ENCODE measurements at places on chromosomes 1 and 21.
A peak's percentile ranks its signal among the peaks of the same experiment; 100 is the strongest.

DNA sequence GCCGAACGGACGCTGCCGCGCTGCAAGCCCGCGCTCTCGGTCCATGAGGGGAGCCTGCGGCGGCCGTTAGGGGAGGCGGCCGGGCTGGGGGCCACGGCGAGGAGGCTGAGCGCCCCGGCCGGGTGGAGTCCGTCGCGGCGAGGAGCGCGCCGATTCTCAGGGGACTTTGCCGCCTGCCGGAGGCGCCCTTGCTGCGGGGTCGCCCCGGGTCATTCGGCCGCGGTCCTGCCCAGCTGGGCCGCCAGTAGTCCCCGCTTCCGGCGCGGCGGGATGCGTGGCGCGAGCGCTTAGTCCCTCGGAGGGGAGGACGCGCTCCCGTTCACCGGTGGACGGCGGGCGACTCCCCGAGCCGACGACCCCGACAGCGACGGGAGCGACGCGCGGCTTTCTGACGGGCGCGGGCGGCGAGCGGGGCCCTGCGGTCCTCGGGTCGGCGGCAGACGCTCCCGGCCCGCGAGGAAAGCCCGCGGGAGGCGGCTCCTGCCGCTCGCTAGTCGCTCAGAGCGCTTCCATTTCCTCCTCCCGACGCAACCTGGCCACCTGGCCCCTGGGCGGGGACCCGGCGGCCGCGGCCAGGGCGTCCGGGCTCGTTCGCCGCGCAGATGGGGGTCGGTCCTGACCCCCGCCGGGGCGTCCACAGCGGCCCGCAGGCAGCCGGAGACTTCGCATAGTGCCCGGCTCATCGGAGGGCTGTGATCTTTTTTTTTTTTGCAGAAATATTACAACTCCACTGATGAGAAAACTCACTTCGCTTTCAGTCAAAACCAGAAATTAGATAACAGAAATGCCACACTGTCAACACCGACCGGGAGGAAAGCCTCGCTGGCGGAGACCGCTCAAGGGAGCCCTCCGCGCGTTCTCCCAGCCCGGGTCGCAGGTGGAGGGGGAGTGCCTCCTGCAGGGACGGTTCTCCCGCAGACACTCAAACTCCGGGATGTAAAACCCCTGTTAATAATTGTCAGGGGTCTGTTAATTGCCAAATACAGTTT lies 641 bp upstream of the ZBTB21 start:
- DNase-seq = peak; percentile 21

GRCh38 chr1:23576338-23577055 lies 17.2 kb upstream of the ID3 start:
- peak; percentile 33 for DNase-seq

- DNase-seq = no peak
Measured at GRCh38 chr1:74324684-74325448, 89.7 kb downstream of the TNNI3K start.

DNA sequence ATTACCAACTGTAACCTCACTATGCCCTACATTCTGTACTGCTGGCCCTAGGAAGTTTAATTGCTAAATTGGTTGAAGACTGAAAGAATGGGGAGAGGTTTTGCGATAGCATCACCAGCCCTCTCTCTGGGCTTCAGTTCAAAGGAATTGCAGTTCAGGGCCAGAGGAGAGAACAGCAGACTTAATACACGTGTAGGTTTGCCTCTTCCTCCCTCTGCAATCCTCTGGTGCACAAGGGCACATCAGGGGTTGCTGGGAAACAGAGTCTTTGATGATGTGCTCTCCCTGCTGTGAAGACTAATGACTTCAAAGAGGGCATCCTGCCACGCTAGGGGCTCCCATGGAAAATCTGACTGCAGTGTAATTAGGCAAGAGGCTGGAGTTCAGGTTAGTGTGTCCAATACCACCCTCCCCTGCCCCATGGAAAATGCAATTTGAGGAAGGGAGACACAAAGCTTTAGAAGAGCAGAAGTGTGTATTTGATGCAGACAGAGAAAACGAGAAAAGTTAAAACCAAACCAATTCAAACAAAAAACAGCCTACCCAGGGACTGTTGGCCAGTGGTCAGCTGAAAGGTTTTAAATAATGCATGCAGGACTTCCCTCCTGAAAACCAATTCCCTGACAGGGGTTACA lies 167.9 kb downstream of the ASTN1 start:
- peak; percentile 16 for DNase-seq

DNA sequence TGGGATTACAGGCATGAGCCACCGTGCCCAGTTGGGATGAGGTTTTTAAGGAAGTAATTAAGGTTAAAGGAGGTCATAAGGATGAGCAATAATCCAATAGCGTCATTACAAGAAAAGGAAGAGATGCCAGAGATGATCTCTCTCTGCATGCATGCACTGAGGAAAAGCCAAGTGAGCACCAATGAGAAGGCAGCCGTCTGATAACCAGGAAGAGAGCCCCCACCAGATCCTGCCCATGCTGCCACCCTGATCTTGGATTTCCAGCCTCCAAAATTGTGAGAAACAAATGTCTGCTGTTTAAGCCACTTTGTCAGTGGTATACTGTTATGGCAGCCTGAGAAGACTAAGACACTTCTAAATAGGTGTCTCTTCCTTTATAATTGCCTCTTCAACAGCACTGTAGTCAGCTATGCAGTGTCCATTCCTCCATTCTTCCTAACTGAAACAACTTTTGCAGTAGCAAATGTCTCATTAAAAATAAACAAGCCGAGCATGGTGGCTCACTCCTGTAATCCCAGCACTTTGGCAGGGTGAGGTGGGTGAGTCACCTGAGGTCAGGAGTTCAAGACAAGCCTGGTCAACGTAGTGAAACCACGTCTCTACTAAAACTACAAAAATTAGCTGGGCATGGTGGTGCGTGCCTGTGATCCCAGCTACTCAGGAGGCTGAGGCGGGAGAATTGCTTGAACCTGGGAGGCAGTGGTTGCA lies 216.2 kb upstream of the RUNX1 start:
- DNase-seq = peak; percentile 72

DNA sequence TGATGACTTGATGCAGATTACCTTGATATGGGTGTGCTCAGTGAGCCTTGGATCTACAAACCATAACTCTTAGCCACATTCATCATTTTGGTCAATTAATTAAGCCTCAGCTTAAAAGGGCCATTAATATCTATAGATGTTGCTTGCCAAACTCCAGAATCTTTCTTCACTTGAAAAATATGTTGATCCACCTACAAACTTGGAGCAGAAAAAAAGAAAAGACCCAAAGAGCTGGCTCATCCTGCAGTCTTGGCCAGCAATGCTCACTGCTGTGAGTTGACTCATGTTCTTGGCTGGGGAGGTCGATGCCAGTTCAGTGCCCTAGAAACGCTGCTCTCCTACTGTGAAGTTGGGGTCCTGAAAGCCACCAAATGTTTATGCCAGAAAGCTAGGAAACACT lies 75.4 kb downstream of the DPT start:
- peak; percentile 60 for DNase-seq

GRCh38 chr1:48966583-48966982 lies 189.9 kb upstream of the BEND5 start:
- peak; percentile 75 for DNase-seq

- DNase-seq = peak; percentile 70
Measured at GRCh38 chr1:89884718-89885596, 64.1 kb downstream of the LRRC8D start.

- peak; percentile 97 for DNase-seq
Measured at GRCh38 chr1:105485207-105485606, 1571.3 kb upstream of the PRMT6 start.

- no peak for DNase-seq
Measured at GRCh38 chr1:171676823-171677222, 24.3 kb upstream of the MYOC start.

GRCh38 chr1:205955499-205955898 lies 12.2 kb upstream of the SLC26A9 start:
- no peak for DNase-seq

- no peak for DNase-seq
Measured at GRCh38 chr1:69497441-69498221, 70.1 kb upstream of the LRRC7 start.

DNA sequence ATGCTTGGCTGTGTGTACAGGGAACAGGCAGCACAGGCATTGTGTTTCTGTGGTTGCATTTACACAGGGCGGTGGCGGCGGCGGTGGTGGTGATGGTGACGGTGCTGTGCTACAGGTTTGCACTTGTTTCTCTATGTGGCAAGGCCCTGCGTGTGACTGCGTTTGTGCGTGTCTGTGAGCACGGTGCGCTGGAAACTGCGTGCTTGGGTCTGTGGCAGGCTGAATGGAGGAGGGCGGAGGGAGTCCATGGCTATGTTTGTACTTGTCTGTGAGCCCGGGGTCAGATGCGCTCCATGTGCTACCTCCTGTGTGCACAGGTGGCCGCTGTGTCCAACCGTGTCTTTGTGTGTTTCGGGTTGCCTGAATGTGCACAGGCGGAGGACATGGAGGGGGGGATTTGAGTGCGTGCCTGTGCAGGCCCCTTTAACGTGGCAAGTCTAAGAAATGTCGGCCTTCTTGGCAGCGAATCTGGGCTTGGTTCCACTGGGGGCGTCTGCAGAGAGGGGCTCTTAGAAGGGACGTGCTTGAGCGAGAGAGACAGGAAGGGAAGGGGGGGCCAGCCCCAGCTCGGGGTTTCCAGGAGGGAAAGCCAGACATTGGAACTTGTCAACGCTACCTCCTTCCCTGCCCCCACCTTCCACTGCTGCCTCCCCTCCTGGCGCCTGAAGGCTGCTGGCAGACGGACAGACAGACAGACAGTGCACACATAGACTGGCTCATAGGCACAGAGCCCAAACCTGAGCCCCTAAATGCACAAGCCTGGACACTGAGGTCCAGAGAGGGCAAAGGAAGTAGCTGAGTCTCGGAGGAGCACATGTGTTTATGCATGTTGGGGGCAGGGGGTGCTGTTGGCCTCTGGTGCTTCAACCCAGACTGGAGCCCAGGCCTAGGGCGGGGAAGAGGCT lies 32.7 kb upstream of the WASF2 start:
- DNase-seq = peak; percentile 57

GRCh38 chr1:54125386-54126070 lies 27.3 kb downstream of the CDCP2 start:
- peak; percentile 35 for DNase-seq

GRCh38 chr1:222919478-222919865 lies 104.6 kb downstream of the DISP1 start:
- peak; percentile 57 for DNase-seq

DNA sequence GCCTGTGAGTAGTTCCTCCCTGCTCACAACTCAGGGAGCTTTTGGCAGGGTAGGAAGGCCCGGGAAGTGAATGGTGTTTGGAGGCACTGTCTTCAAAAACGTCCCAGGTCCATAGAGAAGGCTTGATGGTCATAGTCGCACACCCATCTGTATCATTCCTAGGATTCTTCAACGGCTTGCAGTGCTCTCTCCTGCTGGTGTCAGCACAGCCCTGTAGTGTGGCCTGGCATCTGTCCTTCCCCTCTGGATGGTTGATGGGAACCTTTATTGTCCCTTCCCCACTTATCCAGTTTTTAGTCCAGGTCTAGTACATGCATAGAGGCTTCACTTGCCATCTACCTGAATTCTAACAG lies 142.8 kb upstream of the HOOK1 start:
- no peak for DNase-seq

DNA sequence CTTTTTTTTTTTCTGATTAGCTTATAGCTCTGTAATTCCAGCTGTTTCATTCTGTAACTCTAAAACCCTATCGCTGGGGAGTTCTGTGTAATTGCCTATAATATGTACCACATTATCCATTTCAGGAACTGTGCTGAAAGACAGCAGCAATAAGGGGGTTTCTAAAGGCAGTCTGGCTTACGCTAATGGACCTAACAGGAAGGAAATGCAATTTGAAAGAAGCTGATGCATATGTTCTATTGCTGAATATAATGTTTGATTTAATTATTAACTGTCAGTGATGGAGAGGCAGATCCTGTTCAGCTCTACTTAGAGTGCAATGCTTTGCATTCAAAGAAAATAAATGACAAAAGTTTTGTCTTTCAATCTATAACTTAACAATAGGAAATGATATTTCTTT lies 209.4 kb upstream of the SNX7 start:
- no peak for DNase-seq

DNA sequence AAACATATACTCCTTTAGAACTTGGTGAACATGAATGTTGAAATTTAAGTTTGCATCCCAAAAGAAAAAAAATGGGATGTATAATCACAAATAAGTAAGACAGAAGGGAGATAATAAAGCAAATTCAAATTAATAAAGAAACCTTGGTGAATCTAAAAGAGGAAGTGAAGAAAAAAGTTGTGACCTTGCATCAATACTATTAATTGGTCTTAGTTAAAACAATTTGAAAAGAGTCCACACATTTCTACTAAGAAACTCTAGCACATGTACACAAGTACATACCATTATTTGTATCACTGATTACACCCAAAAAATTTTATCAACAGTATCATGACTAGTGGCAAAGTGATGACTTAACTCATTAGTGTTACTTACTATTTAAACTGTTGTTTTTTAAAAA lies 80.4 kb upstream of the SCYL3 start:
- no peak for DNase-seq

DNA sequence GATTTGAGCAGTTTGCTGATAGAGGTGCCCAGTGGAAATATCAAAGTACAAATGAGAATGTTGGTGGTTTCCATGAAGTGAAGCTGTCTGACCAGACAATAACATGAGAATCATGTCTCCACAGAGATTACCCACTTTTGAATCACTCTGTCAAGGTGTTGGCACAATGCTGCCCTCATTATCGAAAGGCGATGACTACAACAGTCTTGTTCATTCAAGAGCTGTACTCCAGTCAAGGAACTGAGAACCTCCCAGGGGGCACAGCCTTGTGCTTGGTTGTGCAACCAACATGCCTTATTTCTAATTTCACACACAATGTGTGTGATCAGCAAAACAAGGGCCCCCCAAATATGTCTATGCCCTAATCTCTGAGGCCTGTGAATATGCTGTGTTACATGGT lies 35.7 kb downstream of the ETS2 start:
- DNase-seq = no peak

- no peak for DNase-seq
Measured at GRCh38 chr1:6184083-6184783, 4.1 kb upstream of the CHD5 start.
